ENCODE measurements at places on chromosomes 12 and 14. TPM values are rescaled to one million over a fixed set of nuclear protein-coding genes. Genes with fewer than 3 reads are reported as not detected.

GPD1 gene
- 8.5 TPM for total RNA-seq

LRRC10 gene
- not detected for total RNA-seq

MEG3 gene
- 124 TPM for total RNA-seq

GPX2 gene
- 22.8 TPM for total RNA-seq

TAS2R13 gene
- 0.58 TPM for total RNA-seq

ANKRD33 gene
- total RNA-seq, result not detected

- no peak overlapping the region for H3K27ac ChIP-seq
- H3K4me3 ChIP-seq, result no peak overlapping the region
- DNase-seq, result no peak
- no peaks in the 10 kb centered on the region for H3K27me3 ChIP-seq
- H3K36me3 ChIP-seq, result no peaks in the 10 kb centered on the region
- peaks cover 23% of the 10 kb centered on the region for H3K4me1 ChIP-seq
Observed at GRCh38 chr14:50049093-50049492, 67.3 kb downstream of the VCPKMT start.

- H3K27me3 ChIP-seq, result no peaks in the 10 kb centered on the region
- H3K4me3 ChIP-seq, result no peak overlapping the region
- H3K36me3 ChIP-seq, result no peaks in the 10 kb centered on the region
- H3K27ac ChIP-seq, result no peak overlapping the region
- no peak for DNase-seq
- no peaks in the 10 kb centered on the region for H3K4me1 ChIP-seq
Observed at GRCh38 chr14:96987086-96987474, 189.9 kb downstream of the VRK1 start.

DNA sequence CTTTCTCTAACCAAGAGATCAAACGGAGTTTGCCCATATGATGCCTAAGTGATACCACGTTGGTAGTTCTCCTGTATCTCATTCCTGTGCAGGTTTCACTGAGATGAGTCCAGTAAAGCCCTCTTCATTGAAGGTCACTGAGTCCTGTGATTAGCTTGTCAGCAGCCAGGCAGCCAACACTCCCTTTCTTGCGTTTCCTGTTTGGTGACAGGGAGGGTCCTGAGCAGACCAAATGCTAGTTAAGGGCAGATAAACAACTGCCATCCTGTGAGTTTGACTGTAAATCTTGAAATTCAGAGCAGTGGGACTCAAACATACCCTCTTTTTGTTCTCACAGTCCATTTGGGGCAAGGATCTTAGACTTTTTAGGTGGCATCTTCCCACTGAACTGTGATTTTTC lies 39.4 kb downstream of the ZNF641 start:
- no peaks in the 10 kb centered on the region for H3K4me1 ChIP-seq
- no peaks in the 10 kb centered on the region for H3K36me3 ChIP-seq
- DNase-seq, result no peak
- H3K27ac ChIP-seq, result no peak overlapping the region
- no peak overlapping the region for H3K4me3 ChIP-seq

- no peak for DNase-seq
- no peaks in the 10 kb centered on the region for H3K27me3 ChIP-seq
- no peak overlapping the region for H3K4me3 ChIP-seq
- H3K27ac ChIP-seq, result no peak overlapping the region
- no peaks in the 10 kb centered on the region for H3K4me1 ChIP-seq
Observed at GRCh38 chr12:14193639-14194038, 171.8 kb upstream of the ATF7IP start.

DNA sequence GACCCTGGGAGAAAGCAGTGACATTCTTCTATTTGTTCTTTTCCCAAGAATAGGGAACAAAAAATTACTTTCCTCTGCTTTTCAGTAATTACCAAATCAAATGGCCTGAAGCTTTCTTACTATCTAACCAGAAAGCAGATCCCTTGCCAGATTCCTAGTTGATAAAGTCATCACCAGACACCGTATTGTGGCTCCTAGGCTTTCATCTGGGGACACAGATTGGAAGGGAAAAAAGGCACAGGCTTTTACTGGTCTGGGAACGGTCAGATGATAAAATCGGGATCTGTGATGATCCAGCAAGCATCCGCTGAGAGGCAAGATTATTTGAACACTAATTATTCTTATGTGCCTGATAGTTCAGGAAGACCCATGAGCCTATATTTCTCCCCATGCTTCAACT lies 79.1 kb upstream of the BCL2L14 start:
- no peak overlapping the region for H3K27ac ChIP-seq
- H3K4me1 ChIP-seq, result no peaks in the 10 kb centered on the region
- DNase-seq, result no peak
- no peaks in the 10 kb centered on the region for H3K36me3 ChIP-seq

- H3K36me3 ChIP-seq, result peaks cover 13% of the 10 kb centered on the region
- no peak for DNase-seq
- peaks cover 17% of the 10 kb centered on the region for H3K4me1 ChIP-seq
- no peak overlapping the region for H3K27ac ChIP-seq
- peak overlapping the region; percentile 22 for H3K4me3 ChIP-seq
Observed at GRCh38 chr12:130775953-130776856, 60.1 kb upstream of the RIMBP2 start.

DNA sequence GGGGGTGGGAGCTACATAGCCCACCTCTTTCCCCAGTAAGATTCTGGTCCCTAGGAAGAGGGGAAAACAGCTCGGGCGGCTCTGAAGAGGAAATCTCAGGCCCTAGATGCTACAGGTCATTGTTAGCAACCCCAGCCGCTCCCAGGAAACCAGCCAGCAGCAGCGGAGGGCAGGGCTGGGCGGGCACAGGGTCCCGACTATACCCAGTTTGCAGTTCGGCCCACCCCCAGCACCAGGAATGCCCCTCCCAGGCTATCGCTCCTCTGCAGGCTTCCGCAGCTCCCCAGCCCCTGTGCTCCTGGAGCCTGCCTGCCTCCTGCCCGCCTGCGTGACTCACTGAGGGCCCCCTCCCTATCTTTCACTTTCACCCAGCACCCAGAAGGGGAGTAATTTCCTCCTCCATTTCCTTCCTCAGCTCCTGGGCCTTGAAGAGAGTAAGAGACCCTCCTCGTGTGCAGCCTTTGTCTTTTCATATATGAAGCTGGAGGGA lies 27.2 kb upstream of the PNMA1 start:
- DNase-seq, result peak; percentile 95
- H3K36me3 ChIP-seq, result peaks cover 32% of the 10 kb centered on the region
- H3K4me3 ChIP-seq, result peak overlapping the region; percentile 34
- peak overlapping the region; percentile 100 for H3K27ac ChIP-seq

DNA sequence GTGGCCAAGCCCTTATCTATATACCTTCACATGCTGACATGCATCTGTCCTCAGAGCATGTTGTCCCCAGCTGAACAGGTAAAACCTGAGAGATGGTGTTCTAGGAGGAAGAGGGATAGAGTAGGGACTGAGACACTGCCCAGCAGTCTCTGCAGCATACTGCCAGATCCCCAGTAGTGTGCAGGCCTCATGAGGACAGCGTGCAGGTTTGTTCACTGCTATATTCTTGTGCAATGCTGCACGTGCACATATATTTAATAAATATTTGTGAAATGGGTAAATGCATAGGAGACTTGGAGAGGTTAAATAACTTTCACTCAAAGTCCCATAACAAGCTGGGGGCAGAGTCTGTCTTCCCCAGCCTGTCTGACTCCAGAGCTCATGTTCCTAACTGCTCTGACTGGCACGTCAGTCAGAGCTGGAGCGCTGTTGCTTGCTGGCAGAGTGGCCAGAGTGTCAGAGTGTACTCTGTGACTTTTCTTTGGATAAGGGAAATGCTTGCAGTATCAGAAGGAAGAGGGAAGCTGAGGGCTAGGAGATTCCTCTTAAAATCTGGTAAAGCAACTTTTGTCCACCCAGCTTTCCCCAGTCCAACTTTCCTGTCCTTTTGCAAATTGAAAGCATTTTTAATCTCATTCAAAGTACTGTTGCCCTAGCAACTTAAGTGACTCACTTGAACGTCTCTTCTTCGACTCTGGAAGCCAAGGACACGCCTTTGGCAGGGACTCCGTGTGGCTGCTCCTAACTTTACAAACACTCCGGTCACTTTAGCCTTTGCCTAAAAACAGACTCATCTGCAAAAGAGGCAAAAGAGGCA lies 14.9 kb upstream of the POLR3B start:
- H3K27ac ChIP-seq, result peak overlapping the region; percentile 29
- DNase-seq, result peak; percentile 83
- H3K36me3 ChIP-seq, result no peaks in the 10 kb centered on the region
- H3K4me1 ChIP-seq, result peaks cover 19% of the 10 kb centered on the region
- H3K4me3 ChIP-seq, result no peak overlapping the region

DNA sequence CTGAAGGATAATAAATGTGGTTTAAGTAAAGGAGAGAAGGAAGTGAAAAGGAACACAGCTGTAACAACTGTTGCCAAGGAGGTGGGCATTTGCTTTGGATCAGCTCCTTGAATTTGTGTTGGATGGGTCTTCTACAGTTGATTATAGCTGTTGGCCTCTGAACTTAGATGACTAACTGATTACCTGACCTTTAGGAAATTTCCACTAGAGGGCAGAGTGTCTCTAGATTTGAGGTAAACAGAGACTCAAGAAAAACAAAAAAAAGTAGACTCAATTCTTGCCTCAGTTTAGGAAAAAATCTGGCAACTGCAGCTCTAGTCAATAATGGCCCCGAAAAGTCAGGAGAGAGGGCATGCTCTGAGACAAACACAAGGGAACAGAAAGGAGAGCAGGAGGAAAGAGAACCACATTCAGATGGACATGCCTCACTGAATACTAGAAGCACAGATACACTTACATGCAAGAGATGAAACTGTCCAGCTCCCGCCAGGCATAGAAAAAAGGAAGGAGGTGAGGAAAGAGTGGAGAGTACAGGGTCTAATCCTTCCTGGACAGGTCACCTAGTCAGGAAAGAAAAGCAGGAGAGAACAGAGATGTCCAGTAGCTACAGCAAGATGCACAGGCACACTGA lies 20.6 kb downstream of the COX14 start:
- peaks cover 86% of the 10 kb centered on the region for H3K36me3 ChIP-seq
- no peak overlapping the region for H3K4me3 ChIP-seq
- peaks cover 13% of the 10 kb centered on the region for H3K4me1 ChIP-seq
- H3K27me3 ChIP-seq, result no peaks in the 10 kb centered on the region
- DNase-seq, result no peak

DNA sequence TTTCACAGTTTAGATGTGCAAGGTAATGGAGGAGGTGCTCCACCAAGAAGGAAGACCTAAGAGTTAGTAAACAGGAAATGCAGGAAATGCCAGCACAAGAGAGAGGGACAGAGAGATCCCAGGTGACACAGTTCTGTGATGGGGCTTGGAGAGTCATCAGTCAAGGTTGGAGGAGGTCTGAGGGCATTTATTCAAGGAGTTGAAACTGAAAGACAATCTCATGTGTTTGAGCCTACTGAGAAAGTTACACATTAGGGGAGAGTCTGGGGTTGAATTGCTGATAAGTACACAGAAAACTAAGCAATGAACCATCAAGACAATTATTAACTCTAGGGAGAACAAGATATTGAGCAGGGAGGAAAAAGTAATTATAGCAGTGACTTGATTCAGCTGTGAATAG lies 138.5 kb downstream of the ANO6 start:
- peaks cover 3% of the 10 kb centered on the region for H3K36me3 ChIP-seq
- no peak overlapping the region for H3K4me3 ChIP-seq
- peak; percentile 49 for DNase-seq
- no peaks in the 10 kb centered on the region for H3K4me1 ChIP-seq
- H3K27ac ChIP-seq, result no peak overlapping the region

Measured in stomach (tissue), 19 donors.